Chondrocyte (in vitro differentiated cells): ENCODE measurements at places on chromosomes 16 and 17. TPM values are rescaled to one million over a fixed set of nuclear protein-coding genes. Genes with fewer than 3 reads are reported as not detected.

Gene SPNS1
- 60.8 to 73.4 TPM (median 71.1 TPM) in 3 replicates for total RNA-seq

DNA sequence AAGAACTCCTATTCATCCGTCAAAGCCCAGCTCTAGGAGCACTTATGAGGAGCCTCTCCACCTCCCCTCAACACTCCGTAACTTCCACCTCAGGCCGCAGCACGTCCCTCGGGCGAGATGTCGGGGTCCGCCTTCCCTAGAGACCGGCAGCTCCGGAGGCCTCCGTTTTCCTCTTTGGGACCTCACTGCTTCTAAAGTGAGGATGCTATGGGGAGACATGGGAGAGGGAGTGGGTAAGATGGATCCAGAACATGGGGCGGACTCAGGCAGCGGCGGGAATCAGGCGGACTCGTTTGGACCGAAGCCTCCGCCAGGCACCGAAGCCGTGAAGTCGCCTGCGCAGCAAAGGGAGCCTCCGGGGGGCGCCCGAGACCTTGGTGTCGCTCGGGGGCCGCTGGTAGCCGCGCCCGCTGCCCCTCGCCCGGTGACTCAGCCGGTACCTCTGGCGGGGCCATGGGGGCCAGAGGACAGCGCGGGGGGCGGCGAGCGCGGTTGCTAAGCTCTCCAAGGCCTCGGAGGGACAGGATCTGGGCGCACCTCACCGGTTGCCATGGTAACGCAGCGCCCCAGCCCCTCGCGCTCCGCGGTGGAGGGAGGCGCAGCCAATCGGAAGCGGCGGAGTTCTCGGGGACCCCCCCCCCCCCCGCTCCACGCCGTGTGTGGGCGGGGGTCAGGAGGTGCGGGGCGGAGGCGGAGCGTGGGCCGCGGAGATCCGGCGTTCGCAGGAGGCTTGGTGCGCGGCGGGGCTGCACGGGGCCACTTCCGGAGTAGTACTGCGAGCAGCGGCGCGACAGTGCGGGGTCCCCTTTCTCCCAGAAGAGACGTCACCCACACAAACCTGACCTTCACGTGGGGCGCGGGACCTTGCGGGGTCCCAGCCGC is 1.3 kb upstream of the HIC1 start:
- no peak for DNase-seq

DNA sequence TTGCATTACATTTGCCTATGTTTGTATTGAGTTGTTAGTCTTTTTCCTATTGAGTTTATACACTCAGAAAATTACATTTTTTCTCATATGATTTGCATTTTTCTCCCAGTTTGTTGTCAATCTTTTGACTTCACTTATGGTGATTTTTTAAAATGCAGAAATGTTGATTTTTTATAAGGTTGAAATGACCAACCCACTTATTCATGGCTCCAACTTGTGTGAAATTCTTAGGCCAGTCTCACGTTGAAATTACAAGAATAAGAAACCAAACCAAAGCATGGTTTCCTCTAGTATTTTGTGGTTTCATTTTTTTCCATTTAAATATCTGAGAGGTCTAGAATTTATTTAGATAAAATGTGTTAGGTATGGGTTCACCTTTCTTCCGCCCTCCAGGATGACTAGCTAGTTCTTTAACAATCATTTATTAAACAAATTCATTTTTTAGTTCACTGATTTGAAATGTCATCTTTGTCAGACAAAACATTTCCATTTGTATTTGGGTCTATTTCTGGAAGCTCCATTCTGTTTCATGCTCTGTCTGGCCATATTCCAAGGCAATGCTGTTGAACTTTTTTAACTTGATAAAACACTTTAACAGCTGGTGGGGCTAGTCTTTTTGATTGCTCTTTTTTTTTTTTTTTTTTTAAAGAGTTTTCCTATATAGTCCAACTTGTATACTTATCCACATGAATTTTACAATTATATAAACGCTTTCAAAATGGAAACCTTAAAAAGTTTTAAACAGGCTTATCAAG is 40.0 kb downstream of the FAM20A start:
- no peak for DNase-seq

DNA sequence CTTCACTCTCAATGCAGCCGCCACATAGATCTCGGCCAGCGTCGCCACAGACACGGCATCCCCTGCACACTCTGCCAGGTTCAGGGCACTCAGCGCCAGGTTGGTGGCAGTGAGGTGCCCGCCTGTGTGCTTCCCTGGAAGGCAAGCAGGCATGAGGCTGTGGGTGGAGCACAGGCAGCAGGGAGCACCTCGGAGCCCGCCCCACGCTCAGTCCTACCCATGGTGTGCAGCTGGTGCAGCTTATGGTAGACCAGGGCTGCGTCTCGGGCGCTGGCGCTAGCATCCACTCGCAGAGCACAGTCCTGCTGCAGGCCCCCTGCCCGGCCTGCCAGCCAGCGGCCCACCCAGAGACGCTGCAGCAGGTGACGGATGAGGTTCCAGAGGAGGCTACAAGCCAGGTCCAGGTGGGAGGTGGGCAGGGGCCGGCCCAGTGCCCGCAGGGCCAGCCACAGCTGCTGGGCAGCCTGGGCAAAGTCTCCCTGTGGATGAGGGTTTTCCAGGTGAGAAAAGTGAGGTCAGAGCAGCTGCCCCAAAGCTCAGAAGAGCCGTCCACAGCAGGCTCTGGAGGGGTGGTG is 20.5 kb downstream of the SREBF1 start:
- DNase-seq, result peak; percentile 91

GRCh38 chr17:50918933-50919296 is 52.8 kb upstream of the TOB1 start:
- no peak for DNase-seq

DNA sequence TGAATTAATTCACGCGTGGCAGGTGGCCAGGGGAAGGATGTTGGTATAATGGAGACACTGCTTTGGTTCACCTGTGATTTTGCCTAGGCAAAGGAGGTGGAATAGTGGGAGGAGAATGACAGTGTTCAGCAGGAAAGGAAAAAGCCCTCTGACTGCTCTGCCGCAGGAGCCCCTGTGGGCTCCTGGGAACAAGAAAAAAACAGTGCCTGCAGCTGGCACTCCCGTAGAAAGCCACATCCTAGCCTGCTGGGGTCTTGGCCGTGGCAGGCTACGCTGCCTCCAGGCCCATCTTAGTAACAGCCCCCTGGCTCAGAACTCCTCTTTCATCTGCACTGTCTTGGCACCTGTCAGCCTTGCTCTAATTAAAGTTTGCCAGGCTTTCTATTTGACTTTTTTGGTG is 20.6 kb downstream of the ADORA2B start:
- DNase-seq, result no peak
